ENCODE measurements at places on chromosomes 7 and 10.

GRCh38 chr7:27712217-27712616 lies 27.7 kb upstream of the TAX1BP1 start:
- DNase-seq, result no peak

DNA sequence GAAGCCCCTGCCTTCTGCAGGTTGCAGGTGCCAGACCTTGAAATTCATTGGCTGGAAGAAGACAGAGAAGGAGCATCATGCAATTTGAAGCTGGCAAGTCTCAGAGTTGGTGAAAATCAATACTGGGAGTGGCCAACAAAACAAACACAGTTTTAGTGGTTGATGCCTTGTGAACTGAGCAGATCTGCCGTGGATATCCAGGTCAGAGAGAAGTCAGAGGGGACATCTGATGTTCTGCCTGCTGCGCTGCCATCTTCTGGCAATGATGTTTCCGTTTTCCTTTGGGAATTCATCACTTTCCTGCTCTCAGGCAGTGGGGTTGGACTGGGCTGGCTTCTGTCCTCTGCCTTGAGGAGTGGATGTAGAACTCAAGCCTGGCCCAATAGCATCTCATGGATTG lies 132.0 kb downstream of the RPS24 start:
- peak; percentile 35 for DNase-seq

DNA sequence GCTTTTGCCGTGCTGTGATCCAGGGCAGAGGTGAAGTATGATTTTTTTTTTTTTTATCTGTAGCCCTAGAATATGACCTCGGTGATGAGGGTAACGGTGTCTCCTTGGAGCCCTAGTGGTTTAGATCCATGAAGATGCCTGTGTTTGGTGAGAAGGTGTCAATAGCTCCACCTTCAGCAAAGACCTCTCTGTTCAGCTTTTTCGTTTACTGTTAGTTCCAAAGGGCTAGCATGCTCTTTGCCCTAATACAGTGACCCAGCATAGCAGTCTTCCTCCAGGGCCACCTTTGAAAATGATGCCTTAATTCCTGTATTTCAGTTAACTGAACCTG lies 746 bp upstream of the MRPS16 start:
- DNase-seq, result no peak

- no peak for DNase-seq
Observed at GRCh38 chr7:158664406-158664805, 40.2 kb downstream of the NCAPG2 start.

DNA sequence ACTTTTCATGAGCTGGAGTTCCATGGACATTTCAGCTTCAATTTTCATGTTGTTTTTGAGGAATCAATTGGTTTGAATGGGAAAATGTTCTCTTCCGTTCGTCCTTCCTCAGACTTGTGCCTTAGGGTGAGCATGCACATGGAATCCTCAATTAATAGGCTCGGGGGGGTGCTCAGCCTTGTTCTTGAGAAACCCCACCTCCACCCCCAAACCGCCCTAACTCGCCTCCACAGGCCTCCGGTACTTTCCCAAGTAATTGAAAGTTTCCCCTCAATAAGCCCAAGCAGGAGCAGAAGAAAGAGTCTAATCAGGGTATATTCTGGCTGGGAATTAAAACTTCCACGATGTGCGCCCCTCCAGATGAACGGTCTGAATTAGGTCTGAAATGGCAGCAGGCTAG lies 945.2 kb downstream of the GRID1 start:
- no peak for DNase-seq

DNA sequence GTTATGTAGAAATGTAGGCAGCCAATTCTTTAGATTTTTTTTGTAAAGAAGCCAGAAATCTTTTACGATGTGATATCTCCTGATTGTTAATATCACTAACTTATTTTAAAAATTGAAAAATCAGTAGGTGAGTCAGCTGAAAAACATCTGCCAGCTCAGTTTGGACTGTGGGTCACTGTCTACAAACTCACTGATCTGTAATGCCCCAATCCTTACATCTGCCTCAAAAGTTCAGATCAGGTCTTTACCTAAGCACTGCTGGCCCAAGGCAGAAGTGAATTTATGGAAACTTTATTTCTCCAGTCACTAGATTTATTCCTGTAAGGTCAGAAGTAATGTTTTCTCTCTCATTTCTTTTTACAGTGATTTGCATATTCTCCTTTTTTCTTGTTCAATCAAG lies 31.0 kb upstream of the FAM13C start:
- DNase-seq, result no peak

DNA sequence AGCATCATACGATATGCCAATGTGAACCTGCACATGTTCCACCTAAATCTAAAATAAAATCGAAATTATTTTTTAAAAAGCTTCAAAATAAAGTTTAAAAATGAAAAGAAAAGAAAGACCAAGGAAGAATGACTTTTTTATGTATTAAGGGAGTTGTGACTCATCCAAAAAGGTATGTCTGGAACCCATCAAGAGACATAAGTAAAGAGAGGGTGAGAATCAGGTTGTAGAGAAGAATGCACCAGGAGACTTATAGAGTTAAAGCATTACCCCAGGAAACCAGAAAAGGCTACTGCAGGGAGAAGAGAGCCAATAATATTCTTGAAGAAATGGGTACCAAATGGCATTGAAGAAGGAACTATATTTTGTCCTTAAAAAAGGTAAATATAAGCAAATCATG lies 69.8 kb downstream of the CTTNBP2 start:
- no peak for DNase-seq

GRCh38 chr10:93630625-93631557 lies 18.6 kb downstream of the PDE6C start:
- no peak for DNase-seq

- no peak for DNase-seq
Observed at GRCh38 chr10:34413756-34414587, 401.1 kb downstream of the PARD3 start.

GRCh38 chr10:36448760-36449691 lies 676.4 kb upstream of the ANKRD30A start:
- peak; percentile 73 for DNase-seq

DNA sequence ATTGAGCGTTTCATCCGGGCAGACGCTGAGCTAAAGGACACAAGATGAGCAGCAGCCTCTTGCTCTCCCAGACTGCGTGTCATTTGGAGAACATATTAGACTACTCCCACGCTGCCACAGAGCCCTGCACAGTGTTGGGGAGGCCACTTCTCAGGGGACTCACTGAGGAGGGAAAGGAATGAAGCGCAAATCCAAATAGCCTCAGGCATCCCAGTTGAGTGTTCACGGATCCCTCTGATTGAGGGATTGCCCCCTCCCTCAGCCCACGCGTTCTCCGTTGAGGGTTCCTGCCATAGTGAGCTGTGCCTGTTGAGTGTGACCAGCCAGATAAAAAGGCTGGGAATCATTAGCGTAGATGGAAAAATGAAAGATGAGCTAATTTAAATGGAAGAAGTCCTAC lies 563.4 kb downstream of the ACTR3B start:
- no peak for DNase-seq

- peak; percentile 1 for DNase-seq
Observed at GRCh38 chr10:130934293-130935127, 377.0 kb downstream of the TCERG1L start.

GRCh38 chr10:49288341-49289065 lies 10.5 kb upstream of the C10orf71 start:
- no peak for DNase-seq

DNA sequence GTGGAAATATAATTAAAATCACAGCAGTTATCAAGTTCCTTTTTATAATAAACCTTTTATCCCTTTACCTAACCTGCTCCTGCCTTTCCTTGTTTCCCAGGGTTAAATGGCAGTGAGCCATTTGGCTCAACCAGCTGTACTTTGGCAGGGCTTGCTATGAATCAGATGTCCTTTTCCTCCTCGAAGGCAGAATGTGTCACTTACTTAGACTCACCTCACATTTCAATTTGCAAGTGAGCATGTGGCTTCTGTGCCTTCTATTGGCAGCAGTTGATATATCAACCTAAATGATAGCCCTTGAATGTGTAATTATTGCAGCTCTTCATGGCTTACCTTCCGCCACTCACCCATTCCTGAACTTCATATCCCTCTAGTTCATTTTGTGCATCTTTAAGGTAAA lies 301.7 kb downstream of the CSTF2T start:
- DNase-seq, result no peak

GRCh38 chr7:53110425-53110824 lies 75.0 kb downstream of the POM121L12 start:
- DNase-seq, result no peak

GRCh38 chr7:147774461-147774860 lies 816.1 kb upstream of the C7orf33 start:
- DNase-seq, result no peak

DNA sequence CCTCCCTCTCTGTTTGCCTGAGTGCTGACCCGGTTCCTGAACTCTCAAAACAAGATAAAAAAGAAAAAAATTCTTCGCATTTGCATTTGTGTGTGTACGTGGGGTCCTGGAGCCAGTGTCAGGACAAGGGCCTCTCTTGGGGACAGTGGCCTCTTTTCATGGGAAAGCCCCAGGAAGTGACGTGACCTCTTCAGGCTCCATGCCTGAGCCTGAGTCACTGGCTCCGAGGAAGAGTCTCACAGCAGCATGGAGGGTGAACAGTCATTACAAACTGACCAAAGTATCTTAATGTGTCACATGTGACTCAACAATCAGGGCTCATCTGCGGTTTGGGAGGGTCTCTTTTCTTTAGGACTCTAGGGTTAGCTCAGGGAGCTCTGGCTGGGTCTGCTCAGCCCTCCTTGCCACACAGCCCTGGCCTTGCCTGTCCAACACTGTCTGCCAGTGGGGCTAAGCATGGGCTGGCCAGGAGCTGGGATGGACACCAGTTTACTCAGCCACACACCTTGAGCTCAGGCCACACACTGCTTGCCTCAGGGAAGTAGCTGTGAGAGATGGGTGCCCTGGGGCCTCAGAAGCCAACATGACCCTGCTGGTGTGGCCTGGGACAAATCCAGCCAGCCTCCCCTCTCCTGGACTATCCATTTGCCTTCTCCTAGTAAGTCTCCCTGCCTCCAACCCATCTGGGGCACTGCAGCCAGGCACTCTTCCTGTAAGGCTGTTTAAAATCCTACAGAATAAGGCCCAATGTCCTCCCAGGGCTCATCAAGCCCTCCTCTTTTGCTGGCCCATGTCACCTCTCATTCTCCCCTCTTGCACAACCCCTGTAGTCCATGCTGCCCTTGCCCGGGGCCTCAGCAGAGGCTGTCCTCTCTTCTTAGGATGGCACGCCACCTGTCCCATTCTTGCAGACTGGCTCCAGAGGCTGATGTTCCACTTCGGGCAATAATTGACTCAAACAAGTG lies 10.5 kb downstream of the TMEM273 start:
- DNase-seq, result no peak

GRCh38 chr10:16787361-16787791 lies 29.8 kb downstream of the RSU1 start:
- DNase-seq, result no peak

GRCh38 chr7:113731571-113731970 lies 187.2 kb downstream of the PPP1R3A start:
- no peak for DNase-seq

DNA sequence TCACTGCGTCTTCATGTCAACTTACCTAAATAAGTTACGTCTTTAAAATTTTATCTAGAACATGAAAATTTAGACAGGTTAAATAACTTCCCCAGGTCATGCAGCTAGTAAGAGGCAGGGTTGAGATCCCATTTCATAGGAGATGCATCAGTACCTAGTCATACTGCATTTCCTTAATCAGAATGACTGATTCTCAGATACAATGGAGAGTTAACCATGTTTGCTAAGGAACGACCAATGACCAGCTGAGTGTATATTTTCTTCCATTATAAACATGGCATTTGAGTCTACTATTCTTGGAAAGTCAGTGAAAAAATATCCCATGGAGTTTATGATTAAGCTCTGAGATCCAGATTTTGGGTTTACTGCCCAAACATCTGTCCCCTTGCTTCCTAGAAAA lies 39.6 kb downstream of the ENTPD1 start:
- no peak for DNase-seq

DNA sequence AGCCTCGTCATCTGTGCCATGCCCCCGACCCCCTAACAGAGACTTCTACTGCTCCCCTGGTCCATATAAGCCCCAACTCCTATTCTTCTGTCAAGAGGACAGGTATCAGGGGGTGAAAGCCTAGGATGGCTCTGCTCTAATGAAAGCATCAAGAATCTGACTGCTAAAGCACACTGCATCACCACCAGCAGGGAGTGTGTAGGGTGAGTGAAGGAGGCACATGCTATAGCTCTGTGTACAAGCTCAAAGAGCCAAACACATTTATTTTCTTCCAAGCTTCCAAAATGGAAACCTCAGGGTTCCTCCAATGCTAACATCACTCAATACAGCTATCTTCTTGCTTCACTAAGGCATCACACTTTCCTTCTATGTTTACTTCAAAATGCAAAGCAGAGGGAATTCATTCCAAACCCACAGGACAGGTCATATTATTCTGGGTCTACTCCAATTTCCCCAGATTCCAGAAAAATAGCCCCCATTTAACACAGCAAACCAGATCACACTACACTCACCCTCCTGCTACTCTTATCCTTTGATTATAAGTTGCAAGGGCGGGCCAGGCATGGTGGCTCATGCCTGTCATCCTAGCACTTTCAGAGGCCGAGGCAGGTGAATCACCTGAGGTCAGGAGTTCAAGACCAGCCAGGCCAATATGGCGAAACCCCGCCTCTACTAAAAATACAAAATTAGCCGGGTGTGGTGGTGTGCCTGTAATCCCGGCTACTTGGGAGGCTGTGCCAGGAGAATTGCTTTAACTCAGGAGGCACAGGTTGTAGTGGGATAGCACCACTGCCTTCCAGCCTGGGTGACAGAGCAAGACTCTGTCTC lies 36.6 kb downstream of the RHEB start:
- no peak for DNase-seq

DNA sequence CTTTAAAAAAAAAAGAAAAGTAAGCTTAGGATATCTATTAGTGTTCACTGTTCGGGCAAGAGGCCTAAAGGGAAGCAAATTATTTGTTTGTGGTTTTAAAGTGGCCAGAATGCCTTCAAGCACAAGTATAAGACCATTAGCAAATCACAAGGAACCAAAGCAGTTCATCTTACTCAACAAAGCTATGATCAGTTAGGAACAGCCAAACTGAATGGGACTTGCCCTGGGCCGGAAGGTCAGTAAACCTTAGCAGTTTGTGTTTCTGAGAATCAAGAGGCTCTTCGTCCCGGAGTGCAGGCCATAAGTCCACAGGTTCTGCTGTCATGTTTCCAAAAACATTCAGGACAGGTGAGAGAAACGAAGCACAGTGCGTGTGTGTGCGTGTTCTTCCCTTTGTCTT lies 4.5 kb downstream of the FBXW4 start:
- DNase-seq, result no peak

GRCh38 chr10:103504181-103504783 lies 10.8 kb downstream of the NEURL1 start:
- DNase-seq, result no peak

DNA sequence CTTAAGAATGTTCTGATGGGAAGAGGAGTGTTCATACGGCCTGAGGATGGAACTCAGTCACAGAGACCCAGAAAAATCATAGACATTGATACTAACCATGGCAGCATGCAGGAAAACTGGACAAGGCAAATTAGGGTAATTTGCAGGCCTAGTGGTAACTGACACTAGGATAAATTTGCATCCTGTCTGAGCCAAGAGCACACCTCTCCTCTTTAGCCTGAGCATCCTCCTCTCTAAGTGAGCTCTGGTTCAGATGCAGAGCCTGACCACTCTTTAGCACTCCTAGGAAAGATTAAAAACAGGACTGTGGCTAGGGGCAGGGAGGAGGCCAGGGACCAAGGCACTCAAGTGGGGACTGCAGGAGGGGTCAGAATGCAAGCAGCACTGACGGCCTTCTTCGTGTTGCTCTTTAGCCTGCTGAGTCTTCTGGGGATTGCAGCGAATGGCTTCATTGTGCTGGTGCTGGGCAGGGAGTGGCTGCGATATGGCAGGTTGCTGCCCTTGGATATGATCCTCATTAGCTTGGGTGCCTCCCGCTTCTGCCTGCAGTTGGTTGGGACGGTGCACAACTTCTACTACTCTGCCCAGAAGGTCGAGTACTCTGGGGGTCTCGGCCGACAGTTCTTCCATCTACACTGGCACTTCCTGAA lies at the start of gene TAS2R41:
TSS of gene TAS2R41 (plus strand) at position 373 of the 650 bp plus-strand sequence. CDS start at position 373, 0 bp downstream.
- DNase-seq, result no peak

All from NCI-H748 treated with DMSO at 0.1 percent for 48 hours (cell line).